ENCODE measurements at places on chromosomes 1 and 21. TPM values are rescaled to one million over a fixed set of nuclear protein-coding genes. Genes with fewer than 3 reads are reported as not detected.

Gene CLCA4
- 0.04 TPM for polyA plus RNA-seq

Gene OMA1
- 33.7 TPM for polyA plus RNA-seq

Gene VCAM1
- polyA plus RNA-seq: 18.7 TPM

Gene RNF186
- polyA plus RNA-seq: 18.8 TPM

Gene AXDND1
- 0.36 TPM for polyA plus RNA-seq

Gene RGS5
- polyA plus RNA-seq: 122 TPM

Gene PDPN
- polyA plus RNA-seq: 11.9 TPM

Gene RUNX1
- 9.2 TPM for polyA plus RNA-seq

Gene TEX38
- 0.09 TPM for polyA plus RNA-seq

Gene ZSWIM5
- polyA plus RNA-seq: 9.3 TPM

Gene INKA2
- polyA plus RNA-seq: 4.2 TPM

Gene C1orf116
- polyA plus RNA-seq: 45.7 TPM

Gene NHLH2
- not detected for polyA plus RNA-seq

Gene PLPPR5
- 3.1 TPM for polyA plus RNA-seq

Gene BLACAT1
- 0.88 TPM for polyA plus RNA-seq

Gene ZNF670
- polyA plus RNA-seq: 2.4 TPM

Gene IPO9
- 29.5 TPM for polyA plus RNA-seq

Gene CASQ2
- 1.8 TPM for polyA plus RNA-seq

Gene GSTM1
- 1.1 TPM for polyA plus RNA-seq

Gene TACSTD2
- polyA plus RNA-seq: 2.6 TPM

Gene ATP5PO
- polyA plus RNA-seq: 276 TPM

Gene FAM3B
- polyA plus RNA-seq: 7.4 TPM

Measured in large intestine (tissue), 12 donors.